ENCODE measurements at places on chromosomes 4 and X.

GRCh38 chr4:101306225-101306624 is 41.1 kb downstream of the PPP3CA start:
- DNase-seq, result no peak

GRCh38 chr4:54568184-54568583 is 89.6 kb upstream of the KIT start:
- no peak for DNase-seq

- peak; percentile 32 for DNase-seq
Measured at GRCh38 chrX:43656005-43656494, at the start of gene MAOA. Gene MAOA, plus strand, starts transcription at chrX:43656299. Its CDS starts 43 bp downstream, at chrX:43656342.

DNA sequence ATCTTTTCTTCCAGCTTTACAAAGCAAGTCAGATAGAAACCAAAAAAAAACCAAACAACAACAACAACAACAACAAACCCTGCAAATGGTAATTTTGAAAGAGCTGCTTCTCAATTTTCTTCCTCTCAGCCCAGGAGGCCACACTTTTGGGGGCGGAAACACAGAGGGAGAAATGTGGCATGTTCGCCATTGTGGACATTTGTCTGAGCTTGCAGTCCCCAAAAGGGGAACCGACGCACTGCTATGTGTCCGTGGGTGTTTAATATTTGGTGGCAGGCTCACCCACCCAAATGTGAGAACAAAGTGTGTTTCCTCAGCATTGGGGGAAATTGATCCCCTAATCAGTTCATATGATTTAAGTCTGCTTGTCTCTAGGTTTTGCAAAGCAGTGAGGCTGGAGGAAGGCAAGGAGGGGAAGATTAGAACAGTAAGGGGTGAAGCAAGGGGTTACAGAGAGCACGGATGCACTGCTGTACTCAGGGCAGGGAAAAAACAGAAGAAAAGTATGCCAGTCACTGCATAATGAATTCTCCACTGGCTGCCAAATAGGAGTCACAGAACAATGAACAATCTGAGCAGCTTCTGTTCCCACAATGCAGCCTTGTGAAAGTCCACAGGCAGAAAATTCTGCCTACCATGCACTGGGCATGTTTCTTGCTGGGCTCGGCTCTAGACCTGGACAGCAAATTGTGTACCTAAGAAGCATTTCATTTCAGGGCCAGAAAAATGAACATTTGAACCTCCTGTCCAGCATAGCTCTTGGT is 74.7 kb upstream of the GPM6B start:
- no peak for DNase-seq

GRCh38 chr4:177436456-177436855 is 5.8 kb downstream of the AGA start:
- DNase-seq, result no peak

GRCh38 chr4:178066338-178066941 is 624.2 kb upstream of the AGA start:
- DNase-seq, result no peak

GRCh38 chr4:1502976-1503375 is 96.7 kb upstream of the NKX1-1 start:
- peak; percentile 5 for DNase-seq

DNA sequence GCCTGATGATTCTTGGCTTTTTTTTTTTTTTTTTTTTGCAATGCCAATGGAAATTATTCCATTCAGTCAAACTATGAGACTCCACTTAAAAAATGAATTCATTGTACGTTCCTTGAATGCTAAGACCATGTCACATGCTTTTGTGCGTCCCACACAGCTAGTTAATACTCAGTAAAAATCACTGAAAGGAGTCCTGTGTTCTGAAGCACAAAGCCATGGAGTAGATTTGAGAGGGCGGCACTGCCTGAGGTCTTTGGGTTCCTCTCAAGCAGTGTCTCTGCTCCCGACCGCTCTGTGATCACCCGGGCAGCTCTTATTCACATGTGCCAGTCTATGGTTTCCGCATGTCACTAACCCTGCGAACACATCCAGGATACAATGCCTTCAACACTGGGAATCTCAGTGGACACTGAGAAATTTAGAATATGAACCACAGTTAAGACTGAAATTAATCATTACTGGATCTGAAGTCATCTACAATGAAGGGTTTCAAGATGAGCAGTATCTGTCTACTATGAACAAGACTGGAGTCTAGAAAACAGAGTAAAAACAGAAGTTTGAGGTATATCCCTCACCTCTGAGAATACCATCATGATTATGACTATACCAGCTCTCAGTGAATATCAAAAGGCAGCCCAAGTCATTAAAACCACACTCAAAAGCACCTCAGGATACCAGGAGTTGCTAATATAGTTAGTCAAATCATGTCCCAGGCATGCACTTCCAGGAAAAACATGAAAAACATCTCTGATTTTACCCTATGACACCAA is 193.0 kb downstream of the MGST2 start:
- DNase-seq, result no peak

All from HAP-1 (cell line).